ENCODE measurements at places on chromosomes 6 and 20.

DNA sequence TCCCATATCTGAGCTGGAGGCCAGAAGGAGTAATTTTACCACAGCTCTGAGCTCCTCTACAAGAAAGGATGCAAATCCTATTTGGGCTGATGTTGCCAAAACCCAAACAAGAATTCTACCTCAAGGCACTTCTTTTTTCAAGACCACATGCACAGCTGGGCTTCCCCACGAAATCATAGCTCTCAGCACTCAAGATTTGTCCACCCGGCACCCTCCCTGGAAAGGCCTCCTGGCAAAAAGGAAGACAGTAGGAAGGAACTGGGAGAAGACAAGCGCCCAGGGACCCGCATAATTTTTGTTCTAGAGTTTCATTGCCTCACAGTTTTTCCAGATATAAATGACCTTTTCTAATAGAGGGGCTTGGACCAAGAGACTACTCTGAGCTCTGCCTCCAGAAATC is 90.5 kb downstream of the BANF2 start:
- no peak for DNase-seq

DNA sequence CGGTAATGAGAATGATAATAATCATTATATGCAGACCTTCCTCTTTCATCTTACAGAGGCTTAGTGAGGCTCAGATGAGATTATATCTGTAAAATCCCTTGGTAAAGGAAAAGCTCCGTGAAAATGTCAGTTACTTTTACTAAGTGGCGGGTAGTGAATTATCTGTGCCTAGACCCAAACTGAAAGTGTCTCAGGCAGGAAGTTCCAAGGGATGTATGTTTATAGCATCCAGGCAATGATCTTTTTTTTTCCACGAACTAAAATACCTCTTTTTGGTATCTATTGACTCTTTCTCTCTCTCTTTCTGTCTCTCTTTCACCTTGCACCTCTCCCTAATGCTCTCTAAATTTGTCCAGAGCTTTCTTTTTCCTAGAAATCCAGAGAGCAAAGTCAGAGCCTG is 5.0 kb downstream of the TCF21 start:
- no peak for DNase-seq

GRCh38 chr6:37614491-37614890 is 83.2 kb downstream of the MDGA1 start:
- no peak for DNase-seq

- DNase-seq, result no peak
These were observed 66.0 kb upstream of the GPR6 start for GRCh38 chr6:109912118-109912517.

GRCh38 chr20:25065072-25065624 is 7.2 kb upstream of the ACSS1 start:
- no peak for DNase-seq

DNA sequence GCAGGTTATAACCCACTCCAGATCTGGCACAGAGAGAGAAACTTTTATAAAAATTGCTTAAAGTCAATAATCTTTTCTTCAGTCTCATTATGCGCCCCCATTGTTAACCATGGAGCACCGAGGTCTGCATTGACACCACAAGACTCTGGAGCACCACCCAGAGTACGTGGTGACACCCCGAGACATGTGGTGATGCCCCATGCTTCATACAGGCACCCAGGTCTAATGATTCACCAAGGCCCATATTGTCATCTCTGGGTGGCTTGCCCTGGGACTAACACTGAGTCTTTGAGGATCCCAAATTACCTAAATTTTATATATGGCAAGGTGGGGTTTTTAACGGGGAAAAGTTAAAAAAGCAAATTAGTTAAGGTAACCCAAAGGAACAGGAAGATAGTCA is 31.1 kb downstream of the CD109 start:
- DNase-seq, result no peak

GRCh38 chr6:114559419-114559818 is 216.6 kb upstream of the HS3ST5 start:
- DNase-seq, result no peak

- DNase-seq, result no peak
These were observed 9.9 kb downstream of the LPIN3 start for GRCh38 chr20:41350408-41350962.

GRCh38 chr20:21228511-21228910 is 74.6 kb upstream of the XRN2 start:
- DNase-seq, result no peak

DNA sequence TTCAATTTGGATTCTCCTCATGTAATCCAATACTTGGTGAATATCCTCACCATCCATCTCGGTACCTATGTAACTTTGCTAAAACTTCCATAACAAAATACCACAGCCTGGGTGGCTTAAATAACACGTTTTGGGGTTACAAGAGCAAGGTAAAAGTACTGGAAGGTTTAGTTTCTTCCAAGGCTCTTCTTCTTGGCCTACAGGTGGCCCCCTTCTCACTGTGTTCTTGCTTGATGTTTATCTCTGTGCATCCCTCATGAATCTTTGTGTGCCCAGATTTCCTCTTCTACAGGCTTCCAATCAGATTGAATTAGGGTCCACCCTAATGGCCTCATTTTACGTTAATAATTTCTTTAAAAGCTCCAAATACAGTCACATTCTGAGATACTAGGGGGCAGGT is 163.3 kb upstream of the HCRTR2 start:
- DNase-seq, result no peak

DNA sequence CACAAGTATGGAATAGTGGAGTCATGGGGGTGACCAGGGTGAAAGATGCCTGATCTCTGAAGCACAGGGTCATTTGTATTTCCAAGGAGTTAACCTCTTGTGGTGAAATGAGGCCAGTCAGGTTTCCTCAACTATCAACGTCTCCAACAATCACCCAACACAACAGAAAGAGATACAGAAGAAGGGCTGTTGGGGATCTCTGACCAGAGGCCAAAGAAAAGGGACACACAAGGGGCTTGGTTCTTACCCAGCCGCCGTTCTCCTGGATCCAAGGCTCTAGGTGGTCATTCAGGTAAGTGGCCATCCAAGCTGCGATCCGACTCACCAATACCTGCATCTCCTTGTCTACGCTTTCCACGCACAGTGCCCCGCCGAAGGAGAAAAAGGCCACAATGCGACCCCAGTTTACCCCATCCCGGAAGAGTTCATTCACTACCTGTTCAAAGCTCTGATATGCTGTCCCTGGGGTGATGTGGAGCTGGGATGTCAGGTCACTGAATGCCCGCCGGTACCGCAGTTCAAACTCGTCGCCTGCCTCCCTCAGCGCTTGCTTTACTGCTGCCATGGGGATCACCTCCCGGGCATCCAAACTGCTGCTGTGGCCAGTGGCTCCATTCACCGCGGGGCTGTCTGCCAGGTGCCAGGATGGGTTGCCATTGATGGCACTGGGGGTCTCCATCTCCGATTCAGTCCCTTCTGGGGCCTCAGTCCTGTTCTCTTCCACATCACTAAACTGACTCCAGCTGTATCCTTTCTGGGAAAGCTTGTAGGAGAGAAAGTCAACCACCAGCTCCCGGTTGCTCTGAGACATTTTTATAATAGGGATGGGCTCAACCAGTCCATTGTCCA is 1.0 kb downstream of the BCL2L1 start:
- DNase-seq, result no peak

DNA sequence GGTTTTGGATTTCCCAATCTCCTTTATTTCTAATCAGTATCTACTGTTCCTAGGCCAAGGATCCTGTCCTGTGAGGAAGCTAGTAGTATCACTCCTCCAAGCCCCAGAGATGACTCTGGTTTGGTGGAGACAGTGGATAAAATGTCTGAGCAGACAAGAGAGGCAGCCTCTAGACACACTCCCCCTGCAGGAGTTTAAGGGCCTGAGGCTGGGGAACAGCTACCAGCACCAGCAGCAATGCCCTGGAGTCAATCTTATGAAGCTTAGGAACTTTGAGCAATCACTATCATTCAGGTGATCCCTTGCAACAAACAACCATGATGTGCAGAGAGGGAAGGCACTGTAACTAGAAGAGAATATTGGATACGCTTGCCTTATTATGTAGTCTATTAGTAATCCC is 384.7 kb upstream of the ID4 start:
- no peak for DNase-seq

GRCh38 chr6:140718021-140718420 is 1343.6 kb upstream of the CITED2 start:
- DNase-seq, result no peak

GRCh38 chr6:128599036-128599435 is 78.6 kb upstream of the PTPRK start:
- no peak for DNase-seq

DNA sequence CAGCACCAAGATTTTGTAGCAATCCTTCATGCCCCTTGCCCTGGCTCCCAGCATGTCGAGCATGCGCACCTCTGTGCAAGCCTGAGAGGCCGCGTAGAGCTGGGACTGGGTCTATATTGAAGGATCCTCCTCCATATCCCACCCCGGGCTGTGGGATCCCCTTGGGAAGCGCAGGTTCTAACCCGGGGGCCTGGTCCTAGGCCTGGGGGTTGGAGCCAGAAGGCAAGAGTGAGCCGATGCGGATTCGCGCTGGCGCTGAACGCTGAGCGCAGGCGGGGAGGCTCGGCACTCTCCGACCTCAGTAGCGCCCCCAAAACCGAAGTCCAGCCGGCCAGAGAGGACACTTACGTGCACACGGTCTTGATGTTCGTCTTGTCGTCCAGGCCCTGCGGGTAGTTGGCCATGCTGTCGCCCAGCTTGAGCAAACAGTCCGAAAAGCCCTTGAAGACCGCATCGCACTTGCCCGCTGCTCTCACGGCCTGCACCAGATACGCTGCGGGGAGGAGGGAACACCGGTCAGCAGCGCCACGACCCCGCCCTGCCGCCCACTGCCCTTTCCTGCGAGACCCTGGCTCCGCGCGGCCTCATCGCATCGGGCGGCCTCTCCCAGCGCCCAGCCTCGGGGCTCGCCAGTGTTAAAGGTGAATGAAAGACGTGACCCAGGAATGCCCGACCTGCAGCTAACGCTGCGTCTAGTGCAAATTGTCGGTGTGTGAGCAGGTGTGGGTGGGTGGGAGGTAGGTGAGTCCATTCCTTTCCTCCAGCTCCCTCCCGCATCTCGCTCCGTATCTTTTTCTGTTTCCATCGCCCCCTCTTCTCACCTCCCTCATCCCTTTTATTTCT is 4.5 kb downstream of the NRN1 start:
- DNase-seq, result no peak

- no peak for DNase-seq
These were observed 24.6 kb upstream of the CALHM6 start for GRCh38 chr6:116436586-116436985.
